ENCODE measurements at places on chromosomes 11 and 22.

DNA sequence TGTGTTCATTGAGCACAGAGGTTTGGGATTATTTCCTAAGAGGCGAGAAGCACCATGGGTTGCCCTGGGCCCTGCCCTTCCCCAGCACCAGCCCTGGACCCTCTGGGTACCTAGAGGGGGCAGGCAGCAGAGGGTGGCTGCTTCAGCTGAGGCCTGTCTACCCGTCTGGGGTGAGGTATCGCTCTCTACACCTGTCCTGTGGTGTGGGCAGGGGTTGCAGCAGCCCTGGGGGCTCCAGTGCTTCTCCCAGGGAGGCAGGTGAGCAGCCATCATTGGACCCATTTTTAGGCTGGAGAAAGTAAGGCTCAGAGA, 15.6 kb downstream of the PRDM11 start:
- DNase-seq: no peak
- no peak overlapping the region for H3K4me3 ChIP-seq
- no peaks in the 10 kb centered on the region for H3K36me3 ChIP-seq

DNA sequence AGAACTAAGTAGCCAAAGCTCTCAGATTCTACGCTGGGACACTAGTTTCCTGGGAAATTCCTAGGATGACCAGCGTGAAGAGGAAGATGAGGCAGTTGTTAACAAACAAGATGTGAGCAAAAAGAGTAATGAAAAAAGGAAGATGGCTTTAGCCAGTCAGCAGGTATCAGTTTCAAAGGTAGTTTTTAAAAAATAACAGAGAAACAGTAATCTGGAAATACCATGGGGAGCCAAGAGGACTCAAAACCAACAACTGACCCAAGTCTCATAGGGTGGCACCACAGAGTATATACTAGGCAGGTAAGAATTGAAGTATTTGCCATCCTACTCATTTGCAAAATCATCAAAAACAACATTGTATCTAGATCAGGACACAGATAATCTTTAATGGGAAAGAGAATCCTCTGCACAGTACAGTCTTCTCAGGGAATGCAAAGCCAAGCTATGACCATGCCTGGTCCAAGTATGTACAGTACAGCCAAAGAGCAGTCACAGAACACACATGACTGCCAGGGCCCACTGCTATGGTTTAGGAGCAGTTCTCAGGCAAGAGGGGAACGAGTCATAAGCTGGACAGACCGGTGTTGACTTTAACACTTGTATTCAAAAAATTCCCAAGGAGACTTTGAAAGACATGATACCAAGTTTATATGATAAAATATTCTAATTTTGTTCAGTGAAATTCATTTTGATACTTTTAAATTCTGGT, 20.6 kb downstream of the MSANTD4 start:
- no peak for DNase-seq
- H3K36me3 ChIP-seq: peaks cover 17% of the 10 kb centered on the region
- H3K27me3 ChIP-seq: no peaks in the 10 kb centered on the region
- no peak overlapping the region for H3K4me3 ChIP-seq
- H3K27ac ChIP-seq: no peak overlapping the region

GRCh38 chr11:12235947-12236743, 125.8 kb downstream of the MICAL2 start:
- H3K4me3 ChIP-seq: peak overlapping the region; percentile 59
- no peak for DNase-seq

- H3K4me3 ChIP-seq: no peak overlapping the region
- no peak for DNase-seq
- H3K27me3 ChIP-seq: no peaks in the 10 kb centered on the region
Observed at GRCh38 chr11:78032090-78032489, 9.0 kb upstream of the KCTD14 start.

GRCh38 chr11:75516886-75517285, 8.9 kb downstream of the GDPD5 start:
- H3K4me1 ChIP-seq: peaks cover 26% of the 10 kb centered on the region
- no peaks in the 10 kb centered on the region for H3K27me3 ChIP-seq
- no peaks in the 10 kb centered on the region for H3K36me3 ChIP-seq
- DNase-seq: no peak
- no peak overlapping the region for H3K27ac ChIP-seq

GRCh38 chr11:119356349-119357031, 10.0 kb upstream of the MFRP start:
- peaks cover 10% of the 10 kb centered on the region for H3K4me1 ChIP-seq
- H3K4me3 ChIP-seq: peak overlapping the region; percentile 77
- H3K27me3 ChIP-seq: peaks cover 15% of the 10 kb centered on the region
- DNase-seq: peak; percentile 57

DNA sequence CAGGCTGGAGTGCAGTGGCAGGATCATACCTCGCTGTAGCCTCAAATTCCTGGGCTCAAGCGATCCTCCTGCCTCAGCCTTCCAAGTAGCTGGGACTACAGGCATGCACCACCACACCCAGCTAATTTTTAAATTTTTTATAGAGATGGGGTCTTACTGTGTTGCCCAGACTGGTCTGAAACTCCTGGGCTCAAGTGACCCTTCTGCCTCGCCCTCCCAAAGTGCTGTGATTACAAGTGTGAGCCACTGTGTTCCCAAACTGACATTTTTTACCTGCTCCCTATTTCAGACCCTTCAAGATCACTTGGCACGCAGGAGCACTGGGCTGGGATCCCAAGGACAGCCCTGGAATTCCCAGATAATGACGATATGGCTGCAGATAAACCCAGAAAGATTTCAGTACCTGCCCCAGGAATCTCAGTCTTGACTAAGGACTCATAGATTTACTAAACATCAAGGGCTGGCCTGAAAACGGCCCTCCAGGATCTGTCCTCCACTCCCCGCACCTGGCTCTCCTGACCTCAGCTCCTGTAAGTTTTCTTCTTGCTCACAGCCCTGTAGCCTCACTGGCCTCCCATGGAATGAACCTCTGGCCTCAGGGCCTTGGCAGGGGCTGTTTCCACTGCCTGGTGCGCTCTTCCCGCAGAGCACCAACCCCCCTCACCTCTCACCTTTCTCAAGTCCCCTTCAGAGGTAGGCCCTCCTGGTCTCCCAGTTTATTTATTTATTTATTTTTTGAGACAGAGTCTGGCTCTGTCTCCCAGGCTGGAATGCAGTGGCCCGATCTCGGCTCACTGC, 3.6 kb upstream of the CSNK1E start:
- H3K27ac ChIP-seq: no peak overlapping the region
- no peak overlapping the region for H3K4me3 ChIP-seq
- no peaks in the 10 kb centered on the region for H3K27me3 ChIP-seq
- no peak for DNase-seq
- H3K4me1 ChIP-seq: peaks cover 16% of the 10 kb centered on the region

All from CD4-positive, CD25-positive, alpha-beta regulatory T cell (primary cell).